ENCODE measurements at places on chromosomes 11 and 22. TPM values are rescaled to one million over a fixed set of nuclear protein-coding genes. Genes with fewer than 3 reads are reported as not detected.

- DNase-seq = no peak
Observed at GRCh38 chr11:7591107-7591894, 77.5 kb downstream of the PPFIBP2 start.

PHF21A gene
- 8.9 TPM for total RNA-seq

SAA1 gene
- not detected for total RNA-seq

GRCh38 chr11:61034111-61034510, 62.6 kb downstream of the CD6 start:
- DNase-seq = no peak

- DNase-seq = peak; percentile 95
Observed at GRCh38 chr11:124875943-124876817, 10.9 kb downstream of the ROBO3 start.

- DNase-seq = no peak
Observed at GRCh38 chr11:70040452-70040851, 37.7 kb upstream of the ANO1 start.

DNA sequence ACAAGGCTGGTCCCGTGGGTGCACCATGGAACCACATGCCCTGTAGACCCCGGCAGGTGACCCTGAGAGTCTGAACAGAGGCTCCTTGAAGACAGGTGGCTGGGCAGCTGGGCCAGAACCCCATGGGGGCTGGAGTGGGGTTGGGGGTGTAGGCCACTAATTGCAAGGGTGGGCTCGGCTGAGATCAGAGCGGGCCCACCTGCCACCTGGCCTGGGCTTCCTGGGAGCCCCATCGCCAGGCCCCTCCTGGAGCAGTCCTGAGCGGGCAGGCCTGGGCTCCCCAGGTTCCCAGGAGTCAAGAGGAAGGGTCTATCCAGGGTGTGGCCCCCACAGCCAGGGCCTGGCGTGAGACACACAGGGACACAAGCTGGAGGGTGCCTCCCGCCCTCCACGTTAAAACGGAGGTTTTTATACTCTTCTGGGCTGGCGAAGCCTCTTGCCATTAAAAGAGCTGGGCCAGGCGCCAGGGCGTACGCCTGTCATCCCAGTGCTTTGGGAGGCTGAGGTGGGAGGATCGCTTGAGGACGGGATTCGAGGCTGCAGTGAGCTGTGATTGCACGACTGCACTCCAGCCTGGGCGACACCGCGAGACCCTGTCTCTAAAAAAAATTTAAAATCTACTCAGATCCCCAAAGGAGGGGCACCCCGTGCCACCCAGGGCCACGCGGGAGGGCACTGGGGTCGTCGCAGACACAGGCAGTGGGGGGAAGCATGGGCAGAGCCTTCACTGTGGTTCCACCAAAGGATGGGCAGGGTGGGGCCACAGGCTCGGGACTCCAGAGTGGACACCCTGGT, 4.8 kb upstream of the TRABD start:
- DNase-seq = no peak

- no peak for DNase-seq
Observed at GRCh38 chr11:134501406-134502152, 89.5 kb upstream of the B3GAT1 start.

DNA sequence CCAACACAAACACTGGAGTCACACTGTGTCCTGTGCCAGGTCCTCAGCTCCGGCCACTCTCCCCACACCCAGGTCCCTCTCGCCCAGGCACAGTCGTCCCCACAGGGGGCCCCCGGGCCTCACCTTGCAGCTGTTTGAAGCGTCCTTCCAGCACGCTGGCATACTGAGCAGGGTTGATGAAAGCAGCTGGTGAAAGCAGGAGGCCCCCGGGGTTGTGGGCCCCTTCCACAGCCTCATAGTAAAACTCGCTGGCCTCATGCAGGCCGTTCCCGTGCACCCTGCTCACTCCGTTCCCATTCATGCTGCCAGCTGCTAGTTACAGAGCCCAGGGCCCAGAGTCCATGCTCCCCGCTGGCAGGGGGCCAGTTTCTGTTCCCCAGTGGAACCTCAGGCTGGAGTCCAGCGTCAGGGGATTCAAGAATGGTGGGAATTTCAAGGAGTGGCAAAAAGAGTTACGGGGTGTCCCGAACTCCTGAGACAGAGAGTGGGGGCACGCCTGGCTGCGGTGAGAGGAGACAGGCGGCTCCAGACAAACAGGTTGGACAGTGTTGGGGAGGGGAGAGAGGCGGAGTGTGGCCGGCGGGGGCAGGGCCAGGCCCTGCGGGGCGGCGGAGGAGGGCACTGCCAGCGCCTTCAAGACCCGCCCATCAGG, 10.6 kb downstream of the SPTBN2 start:
- no peak for DNase-seq

GTF2H1 gene
- 45.8 TPM for total RNA-seq

GRCh38 chr22:19704355-19705015, 9.8 kb upstream of the SEPTIN5 start:
- no peak for DNase-seq

DNA sequence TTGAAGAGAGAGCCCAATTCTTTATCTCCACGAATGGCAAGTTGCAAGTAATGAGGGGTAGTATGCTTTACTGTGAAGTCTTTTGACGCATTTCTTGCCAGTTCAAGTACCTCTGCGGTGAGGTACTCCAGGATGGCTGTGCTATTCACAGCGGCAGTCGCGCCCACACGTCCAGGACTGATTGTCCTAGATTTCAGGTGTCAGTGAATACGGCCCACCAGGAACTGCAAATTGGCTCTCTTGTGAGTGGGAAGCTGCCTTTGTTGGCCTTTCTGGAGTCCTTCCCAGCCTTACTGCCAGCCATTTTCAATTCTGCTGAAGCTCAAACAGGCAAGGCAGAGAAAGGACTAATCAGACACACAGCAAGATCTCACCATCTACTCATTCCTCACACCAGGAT, 8.5 kb downstream of the PPFIA1 start:
- DNase-seq = no peak

DNA sequence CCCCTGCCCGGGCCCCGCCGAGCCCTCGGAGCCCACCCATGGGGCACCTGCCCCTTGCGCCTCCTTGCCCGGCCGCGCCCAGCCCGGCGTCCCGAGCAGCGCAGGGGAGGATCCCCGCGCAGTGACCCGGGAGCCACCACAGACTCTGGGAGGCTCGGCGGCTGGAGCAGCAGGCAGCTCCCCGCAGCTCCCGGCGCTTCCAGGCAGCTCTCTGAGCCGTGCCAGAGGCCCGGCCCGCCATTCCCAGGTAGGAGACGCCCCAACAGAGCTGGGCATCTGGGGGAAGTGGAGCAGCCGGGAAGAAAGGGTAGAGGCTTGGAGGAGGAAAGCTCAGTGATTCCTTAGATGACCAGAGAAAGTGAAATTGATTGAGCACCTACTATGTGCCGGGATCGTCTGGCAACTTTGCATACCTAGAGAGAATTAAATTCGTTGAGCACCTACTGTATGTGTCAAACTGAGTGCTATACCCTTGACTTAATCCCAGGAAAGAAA, 670 bp downstream of the RASD2 start:
- no peak for DNase-seq

DNA sequence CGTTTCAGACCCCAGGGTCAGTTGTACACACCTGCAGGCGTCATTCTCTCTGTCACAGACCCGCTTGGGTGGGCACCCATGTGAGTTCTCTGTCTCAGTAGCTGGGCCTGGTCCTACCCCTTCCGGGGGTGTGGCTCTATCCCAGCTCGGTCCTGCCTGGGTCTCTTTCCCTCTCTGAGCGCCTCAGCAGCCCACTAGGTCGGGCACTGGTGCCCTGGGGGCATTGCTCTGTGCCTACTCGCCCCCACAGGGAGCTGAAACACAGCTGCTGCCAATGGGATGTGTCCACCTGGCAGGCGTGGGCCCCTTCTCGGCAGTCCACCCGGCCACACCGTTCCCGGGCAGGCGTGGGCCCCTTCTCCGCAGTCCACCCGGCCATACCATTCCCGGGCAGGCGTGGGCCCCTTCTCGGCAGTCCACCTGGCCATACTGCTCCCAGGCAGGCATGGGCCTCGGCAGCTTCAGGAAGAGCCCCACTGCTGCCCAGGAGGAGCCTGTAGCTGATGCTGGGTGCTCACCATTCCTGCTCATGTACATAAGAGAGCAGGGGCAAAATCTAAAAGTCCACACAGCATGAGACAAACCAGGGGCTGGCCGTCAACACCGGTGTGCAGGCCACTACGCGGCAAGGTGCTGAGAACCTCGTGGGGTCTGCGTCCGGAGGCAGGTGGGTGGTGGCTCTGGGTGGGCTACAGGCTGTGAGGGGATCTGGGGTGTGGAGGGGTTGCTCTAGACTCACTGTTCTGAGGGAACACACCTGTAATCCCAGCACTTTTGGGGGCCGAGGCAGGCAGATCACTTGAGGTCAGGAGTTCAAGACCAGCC, 12.3 kb downstream of the MLC1 start:
- DNase-seq = no peak

GRCh38 chr22:37126882-37127281, 17.4 kb upstream of the TMPRSS6 start:
- no peak for DNase-seq

GRCh38 chr11:9992306-9992705, 301.7 kb downstream of the SBF2 start:
- DNase-seq = no peak

DNA sequence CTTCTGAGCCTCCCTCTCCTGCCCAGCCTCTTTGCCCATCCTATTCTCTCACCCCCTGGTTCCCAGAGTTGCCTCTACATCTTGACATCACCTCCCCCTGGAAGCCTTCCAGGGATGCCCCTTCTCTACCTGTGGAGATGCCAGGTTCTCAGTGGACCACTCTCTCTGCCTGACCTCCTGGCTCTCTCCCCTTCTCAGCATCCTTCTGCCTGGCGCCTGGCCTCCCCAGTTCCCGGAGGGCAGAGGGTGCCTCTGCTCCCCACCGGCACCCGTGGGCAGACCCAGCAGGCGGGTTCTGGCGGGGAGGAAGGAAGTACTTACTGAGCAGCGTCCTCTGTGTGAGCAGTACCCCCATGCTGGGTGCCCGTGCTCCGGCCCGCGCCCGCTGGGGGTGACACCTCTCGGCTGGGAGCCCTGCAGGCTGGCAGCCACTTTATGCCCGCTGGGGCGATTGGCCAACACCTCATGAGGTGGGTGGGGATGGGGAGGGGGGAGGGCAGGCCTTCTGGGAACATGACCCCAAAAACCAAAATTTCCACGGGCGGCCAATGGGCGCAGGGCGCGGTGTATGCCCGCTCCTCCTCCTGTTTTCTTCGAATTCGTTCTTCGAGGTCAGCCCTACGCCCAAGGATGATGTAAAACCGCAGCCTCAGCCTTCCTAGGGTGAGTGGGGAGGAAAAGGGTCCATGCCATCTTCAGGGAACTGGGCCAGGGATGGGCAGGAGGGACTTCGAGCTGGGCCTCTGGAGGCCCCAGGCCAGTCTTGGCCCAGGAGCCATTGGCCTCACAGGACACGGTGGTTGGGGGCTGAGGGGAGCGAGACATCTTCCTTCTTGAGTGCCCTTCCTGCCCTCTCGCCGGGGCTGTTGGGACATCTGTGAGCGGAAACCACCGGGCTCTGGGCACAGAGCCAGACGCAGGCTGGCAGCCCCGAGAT, at the start of gene OSM:
OSM (minus strand) TSS at position 407 of the 937 bp plus-strand sequence; CDS start at position 355, 52 bp downstream.
- peak; percentile 34 for DNase-seq

DNA sequence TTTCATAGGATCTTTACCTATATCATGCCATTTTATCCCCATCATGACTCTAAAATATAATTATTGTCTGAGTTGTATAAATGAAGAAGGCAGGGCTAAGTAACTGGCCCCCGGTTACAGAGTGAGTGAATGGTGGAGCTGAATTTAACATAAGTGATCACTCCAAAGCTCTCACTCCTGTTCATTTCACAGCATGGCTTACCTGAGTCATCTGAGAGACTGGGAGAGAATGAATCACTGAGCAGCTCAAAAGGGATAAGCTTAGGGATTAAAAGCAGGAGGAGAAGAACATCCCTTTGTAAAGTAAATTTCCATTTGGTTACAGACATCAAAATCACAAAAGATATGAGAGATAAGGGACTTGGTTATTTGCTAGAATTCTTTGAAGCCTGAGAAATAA, 294.0 kb upstream of the CTSC start:
- no peak for DNase-seq

DNA sequence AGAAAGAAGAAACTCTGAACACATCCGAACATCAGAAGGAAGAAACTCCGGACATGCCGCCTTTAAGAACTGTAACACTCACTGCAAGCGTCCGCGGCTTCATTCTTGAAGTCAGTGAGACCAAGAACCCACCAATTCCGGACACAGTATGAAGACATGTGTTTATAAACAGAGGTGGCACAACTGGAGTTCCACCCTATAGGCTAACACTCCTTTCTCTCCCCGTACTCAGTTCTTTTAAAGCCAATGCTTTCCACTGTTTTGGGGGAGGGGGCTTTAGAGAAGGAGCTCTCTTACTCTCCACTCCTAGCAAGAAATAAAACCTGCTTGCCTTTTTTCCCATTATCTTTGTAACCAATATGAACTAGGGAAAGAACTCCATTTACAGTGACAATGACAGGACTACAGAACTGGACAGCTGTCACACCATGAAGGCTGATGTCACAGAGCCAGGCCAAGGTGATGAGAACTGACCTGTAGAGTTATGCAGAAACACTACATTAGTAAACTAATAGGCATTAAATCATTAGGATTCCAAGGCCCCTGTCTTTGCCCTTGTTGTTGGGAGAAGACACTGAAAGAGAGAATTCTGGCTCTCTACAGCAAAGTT, 733 bp downstream of the TRIM5 start:
- peak; percentile 9 for DNase-seq

DNA sequence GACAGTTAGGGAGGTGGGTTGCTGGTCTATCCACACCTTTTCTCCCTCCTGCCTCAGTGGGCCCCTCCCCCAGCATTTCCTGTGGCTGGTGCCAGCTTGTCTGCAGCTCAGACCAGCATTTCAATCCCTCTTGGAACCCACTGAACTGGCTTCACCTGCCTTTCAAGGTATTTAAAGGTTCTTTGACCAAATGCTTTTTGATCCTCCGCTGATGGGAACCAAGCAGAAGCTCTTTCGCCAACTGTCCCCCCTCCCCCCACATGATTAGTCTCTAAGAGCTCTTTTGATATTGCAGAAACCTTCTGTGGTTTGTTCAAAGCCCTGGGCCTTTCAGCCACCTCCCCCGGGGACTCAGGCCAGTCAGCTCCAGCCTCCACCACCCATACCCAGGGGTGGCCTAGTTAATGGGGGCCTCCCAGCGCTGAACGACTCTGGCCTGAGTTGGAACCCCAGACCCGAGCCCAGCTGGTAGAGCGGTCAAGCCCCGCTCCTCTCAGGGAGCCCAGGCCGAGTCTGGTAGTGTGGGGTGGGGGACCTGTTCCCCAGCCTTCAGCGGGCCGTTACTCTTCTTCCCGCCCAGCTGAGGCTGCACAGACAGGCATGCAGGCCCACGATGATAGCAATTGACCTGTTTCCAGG, 6.0 kb upstream of the SYT7 start:
- no peak for DNase-seq

- DNase-seq = peak; percentile 26
Observed at GRCh38 chr11:10506008-10506370, 35.0 kb downstream of the RNF141 start.

GRCh38 chr11:44976576-44976975, 25.9 kb upstream of the TP53I11 start:
- no peak for DNase-seq

DNA sequence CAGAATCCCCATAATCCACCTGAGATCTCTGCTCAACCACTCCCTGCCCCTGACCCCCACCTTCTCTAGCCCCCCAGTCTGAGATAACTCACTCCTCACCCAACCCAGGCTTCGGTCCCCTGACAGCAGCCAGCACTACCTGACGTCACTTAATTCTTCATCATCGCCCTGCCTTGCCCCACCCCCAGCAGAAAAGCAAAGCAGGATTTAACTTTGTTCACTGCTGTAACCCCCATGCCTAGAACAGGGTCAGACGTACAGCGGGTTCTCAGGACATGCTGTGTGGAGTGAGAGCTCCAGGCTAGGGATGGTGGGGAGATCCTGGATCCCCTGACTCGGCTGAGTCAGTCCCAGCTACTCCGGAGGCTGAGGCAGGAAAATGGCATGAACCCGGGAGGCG, 45.8 kb downstream of the ELFN2 start:
- no peak for DNase-seq

- DNase-seq = no peak
Observed at GRCh38 chr22:28348613-28349609, 330.7 kb downstream of the TTC28 start.

Data from lung microvascular endothelial cell (primary cell).